ENCODE measurements at places on chromosomes 13 and 19. TPM values are rescaled to one million over a fixed set of nuclear protein-coding genes. Genes with fewer than 3 reads are reported as not detected.

Gene CYP2B6
- not detected for total RNA-seq

Gene CGB8
- not detected for total RNA-seq

Gene ZNF135
- total RNA-seq: 17.1 TPM

Gene KLF1
- total RNA-seq: not detected

Gene CASP14
- total RNA-seq: not detected

Gene BLOC1S3
- 11.9 TPM for total RNA-seq

Gene SERPINE3
- not detected for total RNA-seq

DNA sequence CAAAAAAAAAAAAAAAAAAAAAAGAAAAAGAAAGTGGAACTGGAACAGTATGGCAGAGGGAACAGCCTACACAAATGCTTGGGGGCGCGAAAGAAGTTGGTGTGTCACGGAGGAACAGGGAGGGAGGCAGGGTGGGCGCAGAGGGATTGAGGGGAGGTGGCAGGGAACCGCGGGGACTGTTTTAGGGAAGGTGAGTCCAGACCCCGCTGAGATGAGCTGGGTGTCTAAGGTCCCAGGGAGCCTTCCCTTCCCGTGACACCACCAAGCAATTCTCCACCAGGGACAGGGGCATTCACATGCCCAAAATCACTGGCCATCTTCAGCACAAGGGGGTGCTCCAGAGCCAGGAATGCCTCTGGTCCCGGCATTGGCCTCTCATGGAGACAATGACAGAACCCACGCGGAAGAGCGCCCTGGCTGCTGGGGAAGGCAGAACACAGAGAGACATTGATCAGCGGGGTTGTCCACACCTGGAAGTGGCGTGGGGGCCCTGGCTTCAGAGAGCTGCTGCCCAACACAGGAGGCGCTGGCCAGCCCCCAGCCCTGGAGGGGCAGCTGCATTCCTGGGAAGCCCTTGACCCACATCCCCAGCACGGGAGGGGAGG lies 6.9 kb downstream of the PEAK3 start:
- no peaks in the 10 kb centered on the region for H3K27me3 ChIP-seq
- no peak overlapping the region for H3K4me3 ChIP-seq
- no peaks in the 10 kb centered on the region for H3K36me3 ChIP-seq
- H3K4me1 ChIP-seq: peaks cover 20% of the 10 kb centered on the region
- H3K27ac ChIP-seq: peak overlapping the region; percentile 5
- DNase-seq: peak; percentile 65

DNA sequence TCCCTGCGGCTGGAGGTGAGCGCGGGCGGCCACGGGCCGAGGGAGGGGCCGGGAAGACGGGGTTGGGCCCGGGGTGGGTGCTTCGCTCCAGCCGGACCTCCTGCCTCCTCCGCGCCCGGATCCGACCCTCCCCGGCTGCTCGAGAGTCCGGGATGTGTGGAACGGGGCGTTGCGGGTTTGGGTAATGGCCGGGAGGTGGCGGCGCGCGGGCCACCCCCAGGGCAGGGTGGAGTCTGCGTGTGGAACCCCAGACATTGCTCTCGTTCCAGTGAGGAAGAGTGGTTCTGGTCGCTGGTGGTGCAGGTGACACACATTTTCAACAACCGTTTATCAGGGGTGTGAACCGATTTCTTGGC lies 38.8 kb downstream of the ARHGEF7 start:
- H3K27ac ChIP-seq: peak overlapping the region; percentile 97
- H3K4me1 ChIP-seq: peaks cover 7% of the 10 kb centered on the region
- H3K4me3 ChIP-seq: peak overlapping the region; percentile 96
- no peaks in the 10 kb centered on the region for H3K36me3 ChIP-seq

- no peak overlapping the region for H3K4me3 ChIP-seq
- H3K27me3 ChIP-seq: no peaks in the 10 kb centered on the region
- H3K4me1 ChIP-seq: peaks cover 2% of the 10 kb centered on the region
- no peak overlapping the region for H3K27ac ChIP-seq
- H3K36me3 ChIP-seq: no peaks in the 10 kb centered on the region
Measured at GRCh38 chr19:45113628-45114027, 20.6 kb downstream of the PPP1R37 start.

DNA sequence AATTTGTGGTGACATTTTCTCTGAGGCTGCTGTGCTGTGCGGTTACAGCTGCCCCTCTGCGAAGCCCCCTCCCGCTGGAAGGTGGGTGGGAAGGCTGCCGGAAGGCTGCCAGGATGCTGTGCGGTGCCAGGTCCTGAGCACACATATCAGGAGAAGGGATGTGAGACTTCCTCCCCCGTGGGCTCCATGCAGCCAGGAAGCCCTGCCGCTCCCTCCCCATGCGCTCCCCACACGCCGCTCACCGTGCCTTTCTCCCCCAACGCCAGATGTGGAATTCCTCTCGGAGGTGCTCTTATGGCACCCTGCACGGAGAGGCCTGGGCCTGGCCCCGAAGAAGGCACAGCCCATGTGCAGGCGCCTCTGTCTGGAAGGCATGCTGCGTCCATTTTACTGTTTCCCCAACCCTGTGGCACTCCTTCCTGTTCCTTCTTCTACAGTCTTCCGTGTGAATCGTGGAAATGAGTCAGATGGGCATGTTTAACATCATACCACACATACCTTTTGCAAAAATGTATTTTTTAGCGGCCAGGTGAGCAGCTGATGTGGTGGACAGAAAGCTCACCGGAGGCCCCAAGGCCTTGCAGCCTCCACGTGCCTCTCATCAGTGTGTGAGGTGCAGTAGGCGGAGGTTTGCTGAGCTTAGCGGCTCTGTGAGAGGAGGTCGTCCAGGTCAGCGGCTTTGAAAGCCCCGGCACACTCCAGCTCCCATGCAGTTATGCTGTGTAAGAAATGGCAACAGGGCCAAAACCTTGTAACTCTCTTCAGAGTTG lies 88.0 kb downstream of the ATP11A start:
- H3K36me3 ChIP-seq: no peaks in the 10 kb centered on the region
- H3K4me1 ChIP-seq: peaks cover 10% of the 10 kb centered on the region
- no peak overlapping the region for H3K4me3 ChIP-seq
- H3K27me3 ChIP-seq: no peaks in the 10 kb centered on the region

- H3K36me3 ChIP-seq: no peaks in the 10 kb centered on the region
- no peak overlapping the region for H3K27ac ChIP-seq
- DNase-seq: no peak
- no peaks in the 10 kb centered on the region for H3K4me1 ChIP-seq
Measured at GRCh38 chr13:48159401-48159800, 64.5 kb upstream of the MED4 start.

DNA sequence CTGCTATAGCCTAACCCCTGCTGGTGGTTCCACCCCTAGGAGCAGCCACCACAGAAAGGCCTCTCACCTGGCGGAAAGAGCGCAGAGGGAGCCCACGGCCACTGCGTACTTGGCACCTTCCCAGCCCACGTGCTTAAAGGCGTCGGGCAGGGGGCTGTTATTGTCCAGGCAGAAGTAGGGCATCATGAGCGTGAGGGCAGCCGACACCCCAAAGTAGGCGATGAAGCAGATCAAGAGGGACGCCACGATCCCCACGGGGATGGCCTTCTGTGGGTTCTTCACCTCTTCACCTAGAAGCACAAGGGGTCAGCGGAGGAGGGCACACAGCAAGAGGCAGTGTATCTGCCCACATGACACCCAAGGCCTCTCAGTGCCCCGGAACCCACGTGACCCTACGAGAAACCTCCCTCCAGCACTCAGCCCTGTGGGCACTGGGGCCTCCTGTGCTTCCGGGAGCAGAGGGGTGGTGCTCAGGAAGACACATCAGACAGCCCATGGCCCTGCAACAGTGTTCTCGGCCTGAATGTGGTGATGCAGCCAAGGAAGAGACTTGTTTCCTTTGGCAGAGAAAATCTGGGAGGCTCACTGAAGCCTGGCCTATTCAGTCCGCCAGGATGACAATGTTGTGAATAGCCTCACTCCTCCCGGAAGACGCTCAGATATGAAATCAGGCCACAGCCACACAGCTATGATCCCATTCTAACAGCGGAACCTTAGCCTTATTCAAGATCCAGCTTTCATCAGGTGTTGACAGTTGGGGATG lies 72.1 kb downstream of the SLC7A1 start:
- H3K36me3 ChIP-seq: no peaks in the 10 kb centered on the region
- no peaks in the 10 kb centered on the region for H3K27me3 ChIP-seq
- H3K4me1 ChIP-seq: no peaks in the 10 kb centered on the region

- no peak overlapping the region for H3K4me3 ChIP-seq
- no peaks in the 10 kb centered on the region for H3K4me1 ChIP-seq
- DNase-seq: no peak
Measured at GRCh38 chr19:16668176-16668575, 7.2 kb downstream of the TMEM38A start.

DNA sequence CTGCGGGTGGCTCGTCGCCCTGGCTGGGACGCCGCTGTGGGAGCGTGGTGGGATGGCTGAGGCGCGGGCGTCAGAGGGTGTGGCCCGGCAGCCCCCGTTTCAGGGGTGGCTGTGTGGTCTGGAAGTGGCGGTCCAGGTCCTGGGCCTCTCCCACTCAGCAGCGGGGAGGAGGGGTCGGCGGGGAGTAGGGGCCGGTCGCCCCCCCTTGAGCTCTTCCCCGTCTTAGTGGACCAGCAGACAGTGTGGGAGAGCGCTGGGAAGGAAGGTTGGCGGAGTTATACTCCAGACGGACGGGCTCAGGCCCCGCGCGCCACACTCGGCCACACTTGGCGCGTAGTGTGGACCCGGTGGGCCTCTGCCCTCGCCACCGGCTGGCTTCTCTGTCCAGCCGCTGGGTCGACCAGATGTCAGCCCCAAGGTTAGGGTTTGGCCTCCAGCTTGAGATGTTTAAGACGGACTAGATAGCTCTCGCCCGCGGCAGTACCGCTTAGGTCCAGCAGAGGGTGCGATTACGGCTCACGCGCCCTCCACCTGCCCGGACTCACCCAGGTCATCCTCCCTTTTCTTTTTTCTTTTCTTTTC lies 21.7 kb upstream of the ZNF429 start:
- H3K36me3 ChIP-seq: no peaks in the 10 kb centered on the region
- no peaks in the 10 kb centered on the region for H3K27me3 ChIP-seq
- H3K4me1 ChIP-seq: peaks cover 1% of the 10 kb centered on the region
- H3K4me3 ChIP-seq: no peak overlapping the region
- DNase-seq: peak; percentile 79

DNA sequence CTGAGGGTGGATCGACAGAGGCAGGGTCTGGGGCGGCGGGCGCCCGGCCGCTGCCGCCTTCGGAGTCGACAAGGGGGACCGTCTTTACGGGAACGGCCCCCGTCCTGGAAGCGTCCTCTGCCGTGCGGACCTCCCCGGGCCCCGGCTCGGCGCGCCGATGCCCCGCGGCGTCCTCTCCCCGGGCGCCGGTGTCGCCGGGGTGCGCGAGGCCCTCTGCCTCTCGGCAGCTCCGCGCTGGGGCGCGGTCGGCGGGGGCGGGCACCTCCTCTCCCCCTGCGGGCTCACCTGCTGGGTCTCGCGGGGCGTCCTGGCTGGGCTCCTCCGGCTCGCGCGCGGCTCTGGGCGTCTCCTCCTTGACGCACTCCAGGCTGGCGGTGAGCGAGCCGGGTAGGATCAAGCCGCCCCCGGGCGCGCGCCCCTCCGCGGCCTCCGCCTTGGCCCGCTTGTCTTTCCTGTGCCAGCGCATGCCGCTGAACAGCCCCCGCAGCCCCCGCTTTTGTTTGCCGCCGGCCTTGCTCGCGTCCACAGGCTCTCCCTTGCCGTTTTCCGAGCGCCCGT lies 1.5 kb downstream of the AMER2 start:
- no peak for DNase-seq
- no peaks in the 10 kb centered on the region for H3K36me3 ChIP-seq
- no peaks in the 10 kb centered on the region for H3K27me3 ChIP-seq

DNA sequence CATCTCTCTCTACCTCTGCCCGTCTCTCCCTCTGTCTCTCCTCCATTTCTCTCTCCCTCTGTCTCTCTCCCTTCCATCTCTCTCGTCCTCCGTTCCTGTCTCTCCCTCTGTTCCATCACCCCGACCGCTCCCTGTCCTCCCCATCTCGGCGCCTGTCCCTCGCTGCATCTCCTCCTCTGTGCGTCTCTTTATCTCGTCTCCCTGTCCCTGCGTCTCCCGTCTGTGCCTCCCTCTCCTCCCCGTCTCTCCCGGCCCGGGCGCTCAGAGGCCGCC lies 4.6 kb downstream of the GRIN2D start:
- peaks cover 2% of the 10 kb centered on the region for H3K27me3 ChIP-seq
- no peaks in the 10 kb centered on the region for H3K36me3 ChIP-seq
- H3K4me3 ChIP-seq: no peak overlapping the region
- H3K27ac ChIP-seq: no peak overlapping the region

DNA sequence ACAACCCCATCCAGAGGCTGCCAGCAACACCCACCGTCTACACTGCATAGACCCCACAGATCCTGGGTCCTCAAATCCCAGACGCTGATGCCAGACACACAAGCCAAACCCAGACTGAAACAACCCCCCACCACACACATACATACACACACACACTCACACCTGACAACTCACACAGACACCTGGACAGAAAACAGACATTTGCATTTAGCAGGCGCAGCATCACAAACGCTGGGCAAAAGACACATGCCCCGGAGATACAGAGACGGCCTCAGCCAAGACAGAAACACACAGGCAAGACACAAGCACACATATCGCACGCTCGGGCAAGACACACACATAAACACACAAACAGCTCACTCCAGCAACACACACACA lies 1.3 kb downstream of the BBC3 start:
- DNase-seq: no peak
- no peaks in the 10 kb centered on the region for H3K36me3 ChIP-seq
- peaks cover 12% of the 10 kb centered on the region for H3K4me1 ChIP-seq
- peak overlapping the region; percentile 96 for H3K27ac ChIP-seq
- H3K4me3 ChIP-seq: peak overlapping the region; percentile 77
- no peaks in the 10 kb centered on the region for H3K27me3 ChIP-seq

GRCh38 chr13:20567881-20568528 lies 1.0 kb downstream of the IFT88 start:
- H3K27ac ChIP-seq: peak overlapping the region; percentile 80
- no peak for DNase-seq
- no peaks in the 10 kb centered on the region for H3K36me3 ChIP-seq

DNA sequence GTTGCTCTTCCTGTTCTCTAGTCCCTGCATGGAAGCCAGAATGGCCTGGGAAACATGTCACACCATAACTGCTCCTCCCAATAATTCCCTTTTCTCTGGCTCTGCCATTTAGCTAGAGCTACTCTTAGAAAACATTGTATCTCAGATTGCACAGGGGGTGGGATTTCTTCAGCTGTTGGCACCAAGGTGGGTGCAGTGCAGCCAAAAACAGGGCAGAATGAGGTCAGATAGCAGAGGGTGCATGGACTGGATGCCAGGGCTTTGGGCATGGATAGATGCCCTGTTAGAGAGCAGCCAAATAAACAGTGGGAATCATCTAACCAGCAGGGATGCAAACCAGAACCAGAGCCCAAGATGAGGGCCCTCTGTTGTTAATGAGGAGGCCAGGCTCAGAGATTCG lies 4.9 kb upstream of the AMER2 start:
- H3K4me3 ChIP-seq: no peak overlapping the region
- H3K36me3 ChIP-seq: no peaks in the 10 kb centered on the region
- no peaks in the 10 kb centered on the region for H3K27me3 ChIP-seq
- no peak for DNase-seq

- H3K27me3 ChIP-seq: no peaks in the 10 kb centered on the region
- no peak for DNase-seq
- H3K4me1 ChIP-seq: no peaks in the 10 kb centered on the region
- H3K4me3 ChIP-seq: no peak overlapping the region
- no peak overlapping the region for H3K27ac ChIP-seq
- no peaks in the 10 kb centered on the region for H3K36me3 ChIP-seq
Measured at GRCh38 chr19:41801031-41801430, 4.6 kb downstream of the CEACAM3 start.

- peak overlapping the region; percentile 89 for H3K4me3 ChIP-seq
- no peaks in the 10 kb centered on the region for H3K27me3 ChIP-seq
- H3K36me3 ChIP-seq: no peaks in the 10 kb centered on the region
- no peak overlapping the region for H3K27ac ChIP-seq
Measured at GRCh38 chr19:19385896-19386869, 19.3 kb upstream of the GATAD2A start.

Data from ovary (tissue), 10 donors.